ENCODE measurements at places on chromosomes 13 and 19.
A peak's percentile ranks its signal among the peaks of the same experiment; 100 is the strongest.

DNA sequence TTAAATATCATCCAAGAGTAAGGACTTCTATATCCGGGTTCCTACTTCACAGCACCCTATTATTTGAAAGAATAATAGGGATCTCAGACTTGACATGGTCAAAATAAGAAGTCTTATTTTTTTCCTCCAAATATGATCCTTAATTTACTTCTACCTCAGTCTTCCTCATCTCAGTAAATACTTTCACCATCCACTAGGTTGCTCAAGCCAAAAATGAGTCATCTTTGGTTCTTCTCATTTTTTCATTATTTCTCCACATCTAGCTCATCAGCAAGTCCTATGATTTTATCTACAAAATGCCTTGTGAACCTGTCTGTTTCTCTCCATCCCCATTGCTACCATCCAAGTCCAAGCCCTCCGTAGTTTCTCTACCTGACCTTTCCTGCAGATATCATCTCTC, 121.9 kb upstream of the GJB6 start:
- peak; percentile 51 for DNase-seq

DNA sequence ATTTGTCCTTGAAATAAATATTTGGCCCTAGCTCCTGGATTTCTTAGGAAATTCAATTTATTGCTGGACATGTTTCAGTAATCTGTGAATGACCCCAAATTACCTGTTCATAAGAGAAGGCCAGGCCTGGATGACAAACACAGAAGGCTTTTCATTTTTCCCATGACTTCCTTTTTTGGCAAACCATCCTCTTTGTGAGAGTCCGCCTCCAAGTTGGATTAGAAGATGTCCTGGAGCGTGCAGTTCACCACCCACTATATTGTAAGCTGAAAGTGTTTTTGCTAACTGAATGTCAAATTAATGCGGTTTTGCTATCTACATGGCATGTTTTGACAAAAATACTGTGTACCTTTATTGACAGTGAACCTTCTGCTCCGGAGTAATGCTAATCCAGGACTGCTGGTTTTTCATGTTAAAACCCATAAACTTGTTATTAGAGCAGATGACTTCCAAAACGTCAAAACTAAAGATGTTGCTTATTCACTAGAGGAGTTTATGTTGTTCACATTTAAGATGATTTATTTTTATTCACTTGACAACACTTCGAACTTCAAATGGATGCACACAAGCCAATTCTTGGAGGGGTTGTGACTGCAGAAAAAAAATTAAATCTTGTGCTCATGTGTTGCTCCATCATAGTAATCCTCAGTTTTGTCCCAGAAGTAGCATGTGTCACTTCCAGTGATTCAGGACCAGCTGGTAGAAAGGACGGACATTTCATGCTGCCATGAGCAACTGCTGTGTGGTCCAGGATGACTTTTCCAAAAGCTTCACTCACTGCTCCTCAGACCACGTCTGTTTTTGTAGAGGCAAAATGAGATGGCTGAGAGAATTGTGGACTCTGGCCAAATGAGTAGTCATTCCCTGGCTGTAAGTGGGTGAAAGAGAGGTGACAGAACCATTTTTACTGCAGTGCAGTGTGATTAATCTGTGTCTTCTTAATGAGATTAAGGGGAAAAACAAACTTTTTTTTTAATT, 71.0 kb downstream of the ITGBL1 start:
- peak; percentile 60 for DNase-seq

DNA sequence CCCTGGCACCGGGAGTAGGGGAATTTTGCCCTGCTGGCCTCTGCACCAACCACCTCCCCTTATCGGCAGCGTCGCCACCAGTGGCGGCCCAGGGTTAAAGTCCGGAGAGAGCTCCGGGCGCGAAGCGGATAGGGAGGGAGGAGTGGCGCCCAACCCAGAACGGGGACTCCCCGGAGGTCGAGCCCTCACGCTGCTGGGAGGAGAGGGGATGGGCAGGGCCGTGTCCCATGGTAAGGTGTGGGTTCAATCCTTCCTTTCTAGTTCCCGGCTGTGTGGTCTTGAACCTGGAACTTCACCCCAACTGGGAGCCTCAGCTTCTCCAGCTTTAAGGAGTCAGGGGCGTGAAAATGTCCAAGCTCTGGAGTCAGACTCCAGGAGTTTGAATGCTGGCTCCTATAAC, 23.3 kb upstream of the BCL3 start:
- DNase-seq = no peak

- peak; percentile 3 for DNase-seq
Observed at GRCh38 chr19:3980353-3981251, 4.7 kb downstream of the EEF2 start.

- peak; percentile 56 for DNase-seq
Observed at GRCh38 chr13:40777166-40777808, 6.3 kb upstream of the MRPS31 start.

- no peak for DNase-seq
Observed at GRCh38 chr13:40626561-40626960, 39.9 kb downstream of the FOXO1 start.

GRCh38 chr13:32905063-32905863, 111.0 kb upstream of the KL start:
- DNase-seq = peak; percentile 17

- DNase-seq = no peak
Observed at GRCh38 chr13:59475911-59476310, 687.8 kb downstream of the DIAPH3 start.

DNA sequence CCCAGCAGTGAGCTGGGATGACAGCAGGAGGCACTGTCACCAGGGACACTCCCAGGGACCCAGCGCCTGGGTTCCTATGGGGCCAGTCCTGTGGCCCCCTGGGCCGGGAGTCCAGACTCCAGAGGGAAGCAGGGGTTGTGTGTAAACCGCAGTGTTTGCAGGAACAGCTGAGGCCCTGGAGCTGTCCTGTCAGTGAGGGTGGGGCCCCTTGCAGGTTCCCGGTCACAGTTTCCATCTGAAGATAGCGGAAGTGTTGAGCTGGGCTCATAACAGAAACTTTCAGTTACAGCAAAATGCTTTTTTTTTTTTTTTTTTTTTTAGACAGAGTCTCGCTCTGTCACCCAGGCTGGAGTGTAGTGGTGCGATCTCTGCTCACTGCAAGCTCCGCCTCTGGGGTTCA, 17.7 kb upstream of the CSNK1G2 start:
- DNase-seq = no peak

GRCh38 chr13:31835932-31836331, 96.6 kb downstream of the RXFP2 start:
- peak; percentile 52 for DNase-seq

- no peak for DNase-seq
Observed at GRCh38 chr13:102039264-102039663, 362.6 kb downstream of the FGF14 start.

DNA sequence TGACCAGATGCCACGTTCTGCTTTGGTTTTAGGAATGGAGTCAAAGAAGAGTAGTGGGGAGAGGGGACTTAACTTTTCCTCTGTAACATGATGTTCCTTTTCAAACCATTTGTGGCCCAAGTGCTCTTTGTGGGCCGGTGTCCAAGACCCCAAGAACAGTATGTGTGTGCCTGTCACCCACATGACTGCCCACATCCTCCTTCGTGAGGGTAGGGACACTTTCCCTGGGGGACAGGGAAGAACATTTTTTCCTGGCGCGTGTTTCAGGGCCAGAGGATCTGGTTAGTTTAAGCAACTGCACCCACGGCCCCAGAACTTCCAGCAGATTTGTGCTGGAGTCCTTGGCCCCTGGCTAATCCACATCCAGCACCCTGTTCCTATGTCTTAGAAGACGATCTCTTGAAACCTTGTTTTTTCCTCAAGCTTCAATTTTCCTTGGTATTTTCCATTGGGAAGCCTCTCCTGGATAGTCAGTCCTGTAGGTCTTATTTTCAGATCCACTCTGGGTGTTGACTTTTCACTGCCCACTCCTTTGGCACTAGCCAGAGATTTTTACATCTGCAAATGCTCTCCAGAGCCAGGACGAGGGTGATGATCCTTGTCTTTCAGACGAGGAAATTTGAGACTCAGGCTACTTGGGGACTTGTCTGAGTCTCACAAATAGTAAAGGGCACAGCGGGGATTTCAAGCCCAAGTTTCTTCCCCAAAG, 10.8 kb upstream of the CCDC97 start:
- DNase-seq = no peak

GRCh38 chr13:37023871-37024270, 23.3 kb downstream of the EXOSC8 start:
- DNase-seq = peak; percentile 15

DNA sequence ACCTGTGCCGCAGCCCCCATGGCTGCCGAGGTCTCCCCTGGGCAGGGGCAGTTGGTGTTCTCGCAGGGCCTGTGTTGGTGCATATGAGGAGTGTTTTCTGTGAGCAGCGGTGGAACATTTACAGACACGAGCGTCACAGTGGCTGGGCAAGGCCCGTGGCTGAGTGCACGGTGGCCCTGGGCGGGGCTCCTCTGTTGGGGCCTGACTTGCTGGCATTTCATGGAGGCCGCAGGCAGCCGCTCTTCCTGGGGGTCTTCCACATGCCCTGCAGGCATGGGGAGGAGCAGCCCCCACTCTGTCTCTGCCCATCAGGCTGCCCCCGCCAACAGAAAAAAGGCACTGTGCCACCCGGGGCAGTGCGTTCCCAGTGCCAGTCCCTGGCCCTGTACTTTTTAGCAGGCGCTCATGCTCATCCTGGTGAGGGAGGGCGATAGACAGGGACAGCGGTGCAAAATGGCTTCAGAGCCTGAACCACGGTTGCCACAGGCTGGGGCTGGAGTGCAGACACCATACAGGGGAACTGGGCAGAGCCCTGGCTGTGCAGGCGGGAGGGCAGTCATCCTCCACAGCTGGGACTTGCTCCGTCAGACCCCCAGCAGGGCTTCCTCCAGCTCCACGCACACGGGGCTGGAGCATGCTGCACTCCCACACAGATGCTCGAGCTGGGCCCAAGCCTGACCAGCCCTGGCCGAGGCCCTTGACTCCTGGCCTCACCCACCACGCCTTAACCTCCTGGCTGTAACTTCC, 23.5 kb downstream of the TFDP1 start:
- DNase-seq = no peak

- DNase-seq = no peak
Observed at GRCh38 chr19:46946611-46947238, 72.9 kb upstream of the NPAS1 start.

GRCh38 chr19:29324291-29324680, 111.3 kb upstream of the UQCRFS1 start:
- no peak for DNase-seq

Measured in AG20443 (cell line).